Activated naive CD4-positive, alpha-beta T cell treated with anti-CD3 and anti-CD28 coated beads, Interleukin-2, amount 50 U/mL, for 72 hours (primary cell): ENCODE measurements at places on chromosomes 7 and 10.

DNA sequence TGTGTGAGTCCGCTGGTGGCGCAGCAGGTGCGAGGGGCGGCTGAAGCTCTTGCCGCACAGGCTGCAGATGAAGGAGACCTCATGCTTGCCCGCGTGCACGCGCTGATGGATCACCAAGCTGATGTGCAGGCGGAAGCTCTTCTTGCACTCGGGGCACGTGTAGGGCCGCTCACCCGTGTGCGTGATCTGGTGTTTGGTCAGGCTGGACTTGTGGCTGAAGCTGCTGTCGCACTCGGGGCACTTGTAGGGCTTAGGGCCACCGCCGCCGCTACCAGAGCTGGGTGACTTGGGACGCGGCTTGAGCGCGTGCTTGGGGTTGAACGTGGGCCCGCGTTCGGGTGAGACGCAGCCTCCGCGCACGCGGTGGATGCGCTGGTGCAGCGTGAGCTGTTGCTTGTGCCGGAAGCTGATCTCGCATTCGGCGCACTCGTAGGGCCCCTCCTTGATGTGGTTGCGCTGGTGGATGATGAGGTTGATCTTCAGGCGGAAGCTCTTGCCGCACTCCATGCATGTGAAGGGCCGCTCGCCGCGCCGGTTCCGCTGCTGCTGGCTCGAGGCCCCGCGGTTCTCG is 28.7 kb downstream of the ZNF777 start:
- DNase-seq = no peak

- DNase-seq = no peak
Observed at GRCh38 chr7:18570890-18571478, 75.4 kb downstream of the HDAC9 start.

GRCh38 chr10:113686028-113686427 is 6.3 kb downstream of the CASP7 start:
- no peak for DNase-seq

DNA sequence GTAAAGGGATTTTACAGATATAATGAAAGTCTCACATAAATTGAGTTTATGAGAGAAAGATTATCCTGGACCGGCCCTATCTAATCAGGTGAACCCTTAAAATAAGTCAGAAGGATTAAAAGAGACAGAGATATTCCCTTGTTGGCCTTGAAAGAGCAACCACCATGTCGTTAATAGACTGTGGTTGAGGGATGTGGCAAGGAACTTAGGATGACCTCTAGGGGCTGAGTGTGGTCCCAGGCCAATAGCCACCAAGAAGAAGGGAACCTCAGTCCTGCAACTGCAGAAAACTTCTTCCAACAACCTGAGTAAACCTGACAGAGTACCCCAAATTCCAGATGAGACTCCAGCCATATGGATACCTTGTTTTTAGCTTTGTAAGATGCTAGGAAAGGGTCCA is 121.5 kb downstream of the POLR1F start:
- no peak for DNase-seq

DNA sequence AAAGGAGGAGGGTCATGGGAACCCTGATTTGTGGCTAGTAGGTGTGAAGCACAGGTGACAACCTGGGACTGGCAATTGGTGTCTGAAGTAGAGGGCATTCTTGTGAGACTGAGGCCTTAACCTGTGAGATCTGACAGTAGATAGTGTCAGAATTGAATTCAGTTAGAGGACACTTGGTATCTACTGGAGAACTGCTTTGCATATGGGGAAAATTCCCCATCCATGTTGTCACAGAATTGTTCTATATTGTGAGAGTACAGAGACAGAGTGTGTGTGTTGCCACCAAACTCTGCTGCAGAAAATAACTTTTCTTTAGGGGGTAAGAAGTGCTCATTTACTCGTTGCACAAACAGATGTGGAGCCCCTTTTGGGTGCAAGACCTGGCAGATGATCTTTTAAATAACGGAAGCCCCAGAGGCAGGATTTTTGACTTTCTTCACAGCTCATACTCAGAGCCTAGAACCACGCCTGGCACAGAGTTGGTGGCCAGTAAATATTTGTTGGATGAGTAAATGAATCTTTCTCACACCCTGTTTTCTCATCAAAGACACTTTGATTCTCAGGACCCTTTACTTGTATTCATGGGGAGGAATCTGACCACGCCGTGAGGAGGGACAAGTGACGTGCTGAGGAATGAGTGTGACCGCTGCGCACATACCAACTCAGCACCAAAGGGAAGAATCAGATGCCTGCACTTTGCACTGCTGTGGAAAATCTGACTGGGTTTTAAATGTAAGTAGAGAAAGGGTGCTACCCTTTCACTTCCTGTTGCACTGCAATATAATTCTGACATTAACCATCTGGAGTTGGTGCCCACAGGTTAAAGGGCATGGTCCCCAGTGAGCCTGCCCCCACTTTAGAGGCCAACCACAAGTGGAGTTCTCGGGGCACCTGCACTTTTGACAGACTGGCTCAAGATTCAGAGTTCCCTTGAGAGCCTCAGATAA is 39.2 kb upstream of the SDHAF3 start:
- no peak for DNase-seq

DNA sequence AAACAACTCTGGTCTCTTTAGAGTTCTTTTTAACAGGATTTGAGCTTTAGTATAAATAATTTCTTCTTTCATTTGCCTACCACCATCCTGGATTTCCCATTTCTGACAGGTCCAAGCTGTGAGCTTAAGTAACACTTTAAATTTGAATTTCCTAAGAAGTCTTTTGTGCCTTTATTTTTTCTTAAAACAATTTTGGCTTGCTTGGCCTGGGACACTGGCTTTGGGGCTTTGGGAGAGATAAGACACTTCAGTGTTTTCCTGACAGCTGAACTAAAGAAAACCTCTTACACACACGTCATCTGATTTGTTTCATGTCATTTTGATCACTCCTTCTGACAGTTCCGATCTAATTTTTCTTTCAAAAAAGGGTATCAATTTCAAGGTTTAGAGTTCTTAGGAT is 121.3 kb upstream of the BMPER start:
- no peak for DNase-seq

GRCh38 chr7:15525652-15526263 is 36.1 kb downstream of the AGMO start:
- no peak for DNase-seq

GRCh38 chr7:55261386-55261770 is 103.8 kb upstream of the LANCL2 start:
- no peak for DNase-seq

- DNase-seq = no peak
Observed at GRCh38 chr7:107945332-107945731, 54.3 kb downstream of the DLD start.

- DNase-seq = no peak
Observed at GRCh38 chr7:99786726-99787335, 2.8 kb upstream of the CYP3A4 start.

GRCh38 chr10:71009126-71009525 is 120.8 kb upstream of the PCBD1 start:
- DNase-seq = no peak

GRCh38 chr10:132326925-132327324 is 5.1 kb upstream of the LRRC27 start:
- no peak for DNase-seq

DNA sequence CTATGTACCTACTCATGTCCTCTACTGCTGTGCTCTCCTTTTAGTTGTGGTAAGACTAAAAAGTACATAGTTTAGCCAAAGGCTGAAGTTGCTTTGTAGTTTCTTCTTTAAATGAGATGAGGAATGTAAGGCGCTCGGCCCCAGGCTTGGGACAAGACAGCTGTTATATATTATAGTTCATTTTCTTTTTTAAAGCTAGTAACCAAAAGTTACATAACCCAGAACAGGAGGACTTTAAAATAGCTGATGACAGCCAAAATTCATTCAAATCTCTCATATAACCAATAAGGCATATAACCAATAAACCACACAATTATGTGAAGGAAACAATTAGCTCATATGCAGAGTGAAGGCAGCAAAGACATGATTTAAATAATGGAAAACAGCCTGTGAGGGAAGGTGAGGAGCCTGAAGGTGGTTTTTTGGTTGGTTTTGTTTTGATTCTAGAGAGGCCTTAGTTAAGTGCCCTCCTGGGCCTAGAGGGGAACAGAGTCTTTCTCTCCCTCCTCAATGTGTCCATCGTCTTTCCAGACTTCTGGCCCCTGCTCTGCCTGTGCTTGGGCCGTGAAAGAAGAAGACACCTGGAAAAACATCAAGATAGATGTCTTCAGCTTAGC is 35.8 kb downstream of the SLC26A4 start:
- no peak for DNase-seq

- DNase-seq = no peak
Observed at GRCh38 chr7:129561677-129562359, 49.7 kb upstream of the NRF1 start.

GRCh38 chr7:131431289-131431688 is 103.6 kb downstream of the MKLN1 start:
- DNase-seq = no peak

DNA sequence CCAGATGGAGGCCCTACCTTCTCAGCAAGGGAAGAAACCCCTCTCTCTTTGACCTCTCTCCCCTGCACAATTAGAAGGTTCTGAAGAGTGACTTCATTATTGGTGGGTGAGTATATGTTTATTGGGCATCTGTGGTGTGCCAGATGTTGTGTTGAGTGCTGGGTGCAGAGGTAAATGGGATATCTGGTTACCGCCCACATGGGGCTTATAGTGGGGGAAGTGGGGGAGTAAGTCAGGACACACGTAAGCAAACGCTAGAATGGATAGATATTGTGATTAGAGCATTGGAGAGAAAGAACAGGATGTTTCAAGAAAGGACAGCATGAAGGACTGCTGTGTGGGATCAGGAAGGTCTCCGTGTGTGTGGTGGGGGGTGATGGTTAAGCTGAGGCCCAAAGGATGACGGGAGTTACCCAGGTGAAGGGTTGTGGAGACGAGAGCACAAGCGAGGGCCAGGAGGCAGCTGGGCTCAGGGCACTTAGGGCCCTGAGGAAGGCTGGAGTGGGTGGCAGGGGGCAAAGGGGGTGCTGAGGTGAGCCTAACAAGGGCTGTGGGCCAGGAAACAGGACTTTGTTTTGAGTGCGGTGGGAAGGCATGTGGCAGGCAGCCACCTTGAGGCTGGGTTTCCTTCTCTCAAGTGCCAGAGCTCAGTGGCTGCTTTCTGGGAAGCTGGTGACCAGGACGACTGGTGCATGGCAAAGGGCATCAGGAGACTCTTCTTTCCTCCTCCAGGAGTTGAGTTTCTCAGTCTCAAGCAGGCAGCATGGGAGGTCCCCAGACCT is 299.9 kb downstream of the RPS24 start:
- DNase-seq = no peak

- DNase-seq = no peak
Observed at GRCh38 chr10:47061776-47062175, 150.5 kb downstream of the PTPN20 start.

DNA sequence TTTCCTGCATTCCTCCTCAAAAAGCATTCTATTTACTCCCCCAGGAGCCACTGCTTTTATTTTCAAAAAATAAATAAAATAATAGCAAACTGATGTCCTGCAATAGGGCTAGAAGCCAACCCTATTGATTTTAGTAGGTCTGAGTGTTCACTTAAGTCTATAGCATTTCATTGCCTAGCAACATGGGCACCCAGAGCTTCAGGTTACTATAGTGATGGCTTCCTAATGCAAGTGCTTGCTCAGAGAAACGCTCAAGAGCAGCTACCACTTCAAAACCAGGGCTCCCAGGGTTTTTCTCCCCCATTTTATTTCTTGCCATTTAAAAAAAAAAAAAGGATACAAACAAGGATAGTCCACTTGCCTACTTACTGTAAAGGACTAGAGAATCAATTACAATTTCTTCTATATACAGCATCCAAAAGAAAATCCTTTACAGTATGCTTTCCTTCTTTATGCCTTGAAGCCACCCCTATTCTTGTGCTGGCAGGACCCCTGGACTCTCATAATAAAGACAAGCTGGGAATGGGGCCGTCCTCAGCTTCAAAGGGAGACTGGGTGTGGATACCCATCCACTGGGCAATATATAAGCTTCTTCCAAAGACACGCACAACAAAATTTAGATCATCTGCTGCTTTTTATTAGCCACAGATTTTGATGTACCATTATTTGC is 133.3 kb downstream of the VPS41 start:
- DNase-seq = no peak
